ENCODE measurements at places on chromosomes 4 and X.

DNA sequence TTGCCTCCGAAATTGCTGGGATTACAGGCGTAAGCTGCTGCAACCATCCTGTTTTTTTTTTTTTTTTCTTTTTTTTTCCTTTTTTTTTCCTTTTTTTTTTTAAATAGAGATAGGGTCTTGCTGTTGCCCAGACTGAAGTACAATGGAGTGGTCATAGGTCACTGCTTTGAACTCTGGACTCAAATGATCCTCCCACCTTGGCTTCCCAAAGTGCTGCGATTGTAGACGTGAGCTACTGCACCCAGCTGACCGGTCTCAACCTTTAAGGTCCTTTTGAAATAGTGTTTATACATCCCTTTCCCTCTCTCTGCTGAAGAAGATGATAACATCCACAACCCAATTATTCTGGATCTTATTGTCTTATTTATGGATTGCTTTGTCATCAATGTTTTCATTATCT lies 548.7 kb downstream of the GBA3 start:
- DNase-seq, result no peak

DNA sequence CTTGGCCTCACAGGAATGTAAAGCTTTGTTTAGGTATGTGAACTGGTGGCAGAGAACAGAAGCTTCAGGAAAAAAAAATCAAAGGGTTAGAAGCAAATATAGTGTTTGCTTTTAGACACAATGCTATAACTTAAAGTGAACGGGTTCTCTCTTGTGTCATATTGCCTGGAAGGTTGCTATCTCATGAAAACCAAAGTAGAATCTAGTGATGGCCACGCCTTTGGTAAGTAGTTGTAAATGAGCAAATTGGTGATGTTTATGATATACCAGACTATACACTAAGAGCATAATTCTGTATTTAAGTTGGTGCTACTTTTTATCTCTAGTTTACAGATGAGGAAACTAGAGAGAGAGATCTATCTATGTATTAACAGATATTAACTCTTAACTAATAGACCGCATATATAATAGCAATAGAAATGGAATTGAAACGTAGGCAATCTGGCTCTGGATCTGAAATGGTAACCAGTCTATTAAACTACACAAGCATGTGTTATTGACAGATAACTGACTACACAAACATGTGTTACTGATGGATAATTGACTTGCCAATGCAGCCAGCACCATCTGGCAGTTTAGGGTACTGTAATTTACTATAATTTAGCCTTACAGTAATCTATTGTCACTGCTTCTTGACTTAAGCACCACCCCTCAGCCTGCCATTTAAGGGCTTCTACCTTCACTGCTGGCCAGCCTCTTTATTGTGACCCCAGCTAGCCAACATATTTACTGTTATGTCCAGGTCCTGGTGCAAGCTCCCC lies 40.8 kb downstream of the HCCS start:
- no peak for DNase-seq

DNA sequence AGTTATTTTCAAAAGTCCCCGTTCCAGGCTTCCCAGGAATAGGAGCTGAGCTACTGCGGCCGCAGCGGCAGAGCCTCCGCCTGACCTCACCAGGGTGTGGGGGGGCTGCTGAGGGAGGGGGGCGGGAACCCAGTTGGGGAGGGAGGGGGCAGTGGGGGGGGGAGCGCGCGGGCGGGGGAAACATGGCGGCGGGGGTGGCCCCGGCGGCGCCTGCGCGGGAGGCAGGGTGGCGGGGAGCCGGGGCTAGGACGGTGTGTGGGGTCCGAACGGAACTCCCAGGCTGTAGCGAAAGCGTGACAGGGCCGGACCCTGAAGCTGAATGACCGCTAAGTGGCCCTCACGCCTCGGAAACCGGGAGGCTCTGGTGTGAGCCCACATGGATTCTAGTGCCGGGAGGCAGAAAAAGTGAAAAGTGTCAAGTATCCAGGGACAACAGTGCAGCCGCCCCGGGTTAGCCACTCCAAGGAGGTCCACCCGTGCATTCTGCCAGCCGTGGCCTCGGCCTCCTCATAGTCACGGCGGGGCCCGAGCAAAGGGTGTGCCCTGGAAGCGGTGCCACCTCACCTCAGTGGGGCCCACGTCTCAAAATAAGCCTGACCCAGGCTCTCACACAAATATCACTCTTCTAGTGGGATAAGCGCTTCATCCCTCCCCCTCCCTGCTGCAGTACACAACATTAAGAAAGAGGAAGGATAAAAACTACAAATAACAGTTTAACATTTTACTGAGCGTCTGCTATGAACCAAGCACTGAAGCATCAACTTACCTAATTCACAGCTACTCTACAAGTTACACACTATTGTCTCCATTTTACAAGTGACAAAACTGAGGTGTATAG lies at the start of gene KLHL13:
TSS of gene KLHL13 (minus strand) at position 98 of the 838 bp plus-strand sequence. CDS start 88,337 bp downstream, outside the sequence.
- DNase-seq, result no peak

DNA sequence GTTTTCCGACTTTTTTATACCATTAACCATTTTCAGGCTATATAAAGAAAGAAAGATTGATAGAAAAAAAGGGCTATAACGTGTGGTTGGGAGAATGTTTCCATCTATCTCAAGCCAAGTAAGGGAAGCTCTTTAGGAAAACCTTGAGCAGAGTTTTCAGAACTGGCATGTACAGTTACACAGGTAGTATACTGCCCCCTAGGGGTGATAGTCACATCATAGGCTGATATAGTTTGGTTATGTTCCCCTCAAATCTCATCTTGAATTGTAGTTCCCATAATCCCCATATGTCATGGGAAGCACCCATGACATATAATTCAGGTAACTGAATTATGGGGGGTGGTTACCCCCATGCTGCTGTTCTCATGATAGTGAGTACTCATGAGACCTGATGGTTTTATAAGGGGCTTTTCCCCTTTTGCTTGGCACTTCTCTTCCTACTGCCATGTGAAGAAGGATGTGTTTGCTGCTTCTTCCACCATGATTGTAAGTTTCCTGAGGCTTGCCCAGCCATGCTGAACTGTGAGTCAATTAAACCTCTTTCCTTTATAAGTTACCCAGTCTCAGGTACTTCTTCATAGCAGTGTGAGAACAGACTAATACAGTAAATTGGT lies 186.8 kb downstream of the TMA16 start:
- DNase-seq, result peak; percentile 13

DNA sequence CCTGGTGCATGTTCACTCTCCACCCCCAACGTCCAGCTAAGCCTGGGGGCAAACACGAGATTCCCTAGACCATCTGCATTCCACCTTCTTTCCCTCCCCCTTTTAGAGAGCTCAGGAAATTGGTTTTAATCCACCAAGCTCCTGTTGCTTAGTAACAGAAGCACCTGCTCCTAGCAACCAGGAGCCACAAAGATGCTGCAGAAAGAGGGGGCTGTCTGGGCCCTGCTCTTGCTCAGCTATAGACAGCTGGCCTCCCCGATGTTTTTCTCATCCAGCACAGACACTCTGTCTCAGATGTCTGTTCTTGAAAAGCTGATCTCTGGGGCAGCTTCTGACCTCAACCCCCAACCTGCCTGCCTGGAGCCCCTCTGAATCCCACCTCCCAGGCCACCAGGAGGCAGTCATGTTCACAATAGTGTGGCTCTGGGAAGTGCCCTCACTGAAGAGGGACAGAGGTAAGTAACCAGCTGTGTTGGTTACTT lies 71.5 kb downstream of the SLC16A2 start:
- DNase-seq, result no peak

- DNase-seq, result no peak
Observed at GRCh38 chr4:100936661-100937375, 410.5 kb downstream of the PPP3CA start.

DNA sequence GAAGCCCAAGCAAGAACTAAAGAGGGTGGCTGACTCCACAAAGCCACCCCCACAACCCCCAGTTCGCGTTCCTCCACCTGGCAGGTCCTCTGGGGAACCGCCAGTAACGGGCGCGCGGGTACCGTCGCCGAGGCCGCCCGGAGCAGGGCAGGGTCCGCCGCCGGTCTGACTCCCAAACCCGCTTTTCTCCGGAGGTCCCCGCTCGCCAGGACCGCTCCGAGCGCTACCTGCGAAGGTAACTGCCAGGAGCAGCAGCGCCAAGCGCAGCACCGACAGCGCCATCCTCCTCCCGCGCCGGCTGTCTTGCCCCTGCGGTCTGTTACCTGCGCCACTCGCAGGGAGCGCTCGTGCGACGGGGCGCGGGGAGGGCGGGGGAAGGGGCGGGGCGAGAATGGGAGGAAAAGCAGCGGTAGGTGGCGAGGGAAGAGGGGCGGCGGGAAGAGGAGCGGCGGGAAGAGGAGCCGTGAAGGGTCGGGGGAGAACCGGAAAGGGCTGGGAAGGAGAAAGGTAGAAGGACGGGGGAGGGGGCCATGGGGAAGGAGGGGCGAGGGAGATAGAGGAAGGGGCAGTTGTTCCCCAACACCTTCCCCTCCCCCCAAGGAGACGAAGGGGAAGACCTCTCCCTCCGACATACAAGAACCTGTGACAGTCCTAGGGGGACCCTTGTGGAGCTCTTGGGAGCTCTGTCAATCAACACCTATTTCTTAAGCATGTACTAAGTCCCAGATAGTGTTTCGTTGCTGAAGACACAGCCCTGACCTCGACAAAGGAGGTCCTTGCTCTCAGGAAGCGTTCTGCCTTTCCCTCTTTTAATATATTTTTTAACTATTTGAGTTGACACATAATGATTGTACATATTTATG lies at the start of gene SPINK2:
TSS of gene SPINK2 (minus strand) at position 321 of the 863 bp plus-strand sequence. CDS start at position 282, 39 bp downstream.
- DNase-seq, result peak; percentile 63

DNA sequence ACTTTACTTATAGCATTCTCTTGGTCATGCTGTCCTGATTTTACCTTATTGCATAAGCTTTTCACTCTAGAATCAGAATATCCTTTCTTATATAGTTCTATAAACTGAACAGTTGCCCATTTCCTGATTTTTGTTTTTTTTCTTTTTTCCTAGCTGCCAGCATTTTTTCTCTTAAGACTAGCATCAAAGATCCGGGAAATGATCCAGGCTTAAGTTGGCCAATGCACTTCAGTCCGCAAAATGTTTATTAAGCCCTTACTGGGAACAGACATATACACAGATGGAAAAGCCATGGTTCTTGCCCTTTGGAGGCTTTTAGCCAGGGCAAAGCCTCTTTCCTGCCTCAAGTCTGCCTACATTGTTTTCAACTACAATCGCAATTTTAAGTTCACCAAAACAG lies 10.1 kb upstream of the BMP2K start:
- no peak for DNase-seq

DNA sequence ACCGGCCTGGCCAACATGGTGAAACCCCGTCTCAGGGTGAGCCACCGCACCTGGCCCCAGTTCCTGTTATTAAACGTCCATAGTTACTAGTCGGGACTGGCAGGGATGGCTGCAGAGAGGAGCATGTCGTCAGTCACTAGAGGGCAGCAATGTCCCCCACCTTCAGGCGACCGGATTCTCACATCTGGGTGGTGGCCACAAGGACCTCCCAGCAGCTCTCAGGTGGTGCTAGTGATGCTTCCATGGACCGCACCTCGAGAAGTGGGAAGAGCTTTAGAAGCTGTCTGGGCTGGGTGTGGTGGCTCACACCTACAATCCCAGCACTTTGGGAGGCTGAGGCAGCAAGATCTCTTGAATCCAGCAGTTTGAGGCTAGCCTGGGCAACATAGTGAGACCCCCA lies 13.3 kb upstream of the IL3RA start:
- no peak for DNase-seq

DNA sequence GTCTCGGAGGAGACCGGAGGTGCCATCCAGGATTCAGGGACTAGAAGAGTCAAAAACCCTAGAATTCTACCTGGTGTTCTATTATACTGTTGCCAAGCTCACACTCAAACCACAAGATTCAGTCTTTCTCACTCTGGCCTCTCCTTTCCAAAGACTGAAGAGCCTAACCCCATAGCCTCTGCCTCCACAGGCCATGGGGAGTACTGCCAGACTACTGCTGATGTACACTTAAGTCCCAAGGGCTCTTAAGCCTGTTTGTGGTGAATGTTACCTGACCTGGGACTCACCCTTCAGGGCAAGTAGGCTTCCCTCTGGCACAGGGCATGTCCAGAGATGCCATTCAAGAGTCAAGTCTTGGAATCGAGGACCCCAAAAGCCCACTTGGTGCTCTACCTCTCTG lies 58.9 kb upstream of the IRS4 start:
- no peak for DNase-seq

DNA sequence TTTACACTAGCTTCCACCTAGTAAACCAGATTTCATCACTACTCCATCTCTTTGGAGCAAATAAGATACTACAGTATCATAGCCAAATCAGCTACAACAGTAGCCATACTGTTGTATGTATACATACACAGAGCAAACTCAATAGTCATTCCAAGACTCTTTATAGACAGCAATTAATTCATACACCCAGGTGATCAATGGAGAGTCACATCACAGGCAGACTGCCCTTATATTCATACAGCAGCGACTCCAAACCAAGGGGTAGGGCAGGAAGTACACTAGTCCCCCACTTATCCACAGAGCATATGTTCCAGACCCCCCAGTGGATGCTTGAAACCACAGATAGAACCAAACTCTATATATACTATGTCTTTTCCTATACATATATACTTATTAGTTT lies 76.6 kb downstream of the FBXW7 start:
- peak; percentile 62 for DNase-seq

- DNase-seq, result no peak
Observed at GRCh38 chrX:45322820-45323219, 122.1 kb upstream of the DIPK2B start.

- peak; percentile 73 for DNase-seq
Observed at GRCh38 chr4:40264995-40265909, 68.4 kb downstream of the RHOH start.

DNA sequence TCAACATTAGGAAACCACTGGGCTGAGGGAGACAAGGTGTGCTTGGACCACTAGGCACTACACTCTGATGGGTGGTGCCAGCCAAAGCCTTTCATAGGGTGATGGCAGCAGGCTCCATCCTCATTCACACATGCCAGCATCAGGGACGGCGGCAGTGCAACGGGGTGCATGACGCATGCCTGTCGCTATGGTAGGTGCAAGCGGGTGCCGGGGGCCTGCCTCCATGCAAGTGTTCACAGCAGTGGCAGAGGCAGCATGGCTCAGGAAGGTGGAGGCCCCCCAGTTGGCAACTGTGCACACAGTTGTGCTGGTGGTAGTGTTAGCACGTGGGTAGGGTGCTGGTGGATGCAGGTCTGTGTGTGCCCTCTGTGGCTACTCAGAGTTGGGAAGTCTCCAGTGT lies 184.1 kb downstream of the RELL1 start:
- no peak for DNase-seq

DNA sequence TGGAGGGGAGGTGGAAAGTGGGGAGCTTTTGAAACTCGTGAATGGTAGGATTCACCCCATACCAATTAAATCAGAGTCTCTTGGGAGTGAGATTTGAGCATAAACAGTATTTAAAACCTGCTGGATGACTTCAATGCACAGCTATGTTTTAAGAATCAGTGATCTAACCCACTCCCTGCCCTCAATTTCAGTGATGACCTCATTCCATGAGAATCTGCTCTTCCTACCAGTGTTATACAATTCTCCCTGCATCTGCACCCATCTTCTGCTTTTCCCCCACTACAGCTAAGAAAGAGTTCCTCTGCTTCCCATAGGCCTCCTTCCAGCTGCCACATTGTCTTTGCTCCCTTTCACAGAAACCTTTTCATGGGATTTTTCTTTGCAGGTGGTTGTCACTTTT lies 18.3 kb upstream of the H2AZ1 start:
- no peak for DNase-seq

GRCh38 chrX:100721328-100721727 lies 10.6 kb downstream of the SYTL4 start:
- DNase-seq, result no peak

Data from T-helper 2 cell (primary cell).